Mammary epithelial cell (primary cell): ENCODE measurements at places on chromosomes 5 and 9. TPM values are rescaled to one million over a fixed set of nuclear protein-coding genes. Genes with fewer than 3 reads are reported as not detected.

DNA sequence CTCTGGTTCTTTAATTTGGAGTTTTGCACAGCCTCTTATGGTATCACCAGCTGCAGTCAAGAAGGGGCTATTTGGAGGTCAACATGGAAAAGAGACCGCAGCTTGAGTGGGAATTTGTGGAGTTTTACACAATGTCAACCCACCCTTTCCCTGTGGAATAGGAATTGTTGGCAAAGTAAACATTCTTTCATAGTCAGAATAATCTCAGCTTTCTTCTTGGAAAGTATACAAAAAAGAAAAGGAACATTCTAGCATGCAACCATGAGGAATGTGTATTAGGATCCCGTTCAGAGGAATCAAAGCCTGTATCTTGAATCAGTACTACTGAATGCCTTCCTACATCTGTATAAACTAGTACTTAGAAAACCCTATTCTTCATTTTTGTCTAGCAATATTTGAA lies 107.6 kb downstream of the LURAP1L start:
- DNase-seq, result no peak

DNA sequence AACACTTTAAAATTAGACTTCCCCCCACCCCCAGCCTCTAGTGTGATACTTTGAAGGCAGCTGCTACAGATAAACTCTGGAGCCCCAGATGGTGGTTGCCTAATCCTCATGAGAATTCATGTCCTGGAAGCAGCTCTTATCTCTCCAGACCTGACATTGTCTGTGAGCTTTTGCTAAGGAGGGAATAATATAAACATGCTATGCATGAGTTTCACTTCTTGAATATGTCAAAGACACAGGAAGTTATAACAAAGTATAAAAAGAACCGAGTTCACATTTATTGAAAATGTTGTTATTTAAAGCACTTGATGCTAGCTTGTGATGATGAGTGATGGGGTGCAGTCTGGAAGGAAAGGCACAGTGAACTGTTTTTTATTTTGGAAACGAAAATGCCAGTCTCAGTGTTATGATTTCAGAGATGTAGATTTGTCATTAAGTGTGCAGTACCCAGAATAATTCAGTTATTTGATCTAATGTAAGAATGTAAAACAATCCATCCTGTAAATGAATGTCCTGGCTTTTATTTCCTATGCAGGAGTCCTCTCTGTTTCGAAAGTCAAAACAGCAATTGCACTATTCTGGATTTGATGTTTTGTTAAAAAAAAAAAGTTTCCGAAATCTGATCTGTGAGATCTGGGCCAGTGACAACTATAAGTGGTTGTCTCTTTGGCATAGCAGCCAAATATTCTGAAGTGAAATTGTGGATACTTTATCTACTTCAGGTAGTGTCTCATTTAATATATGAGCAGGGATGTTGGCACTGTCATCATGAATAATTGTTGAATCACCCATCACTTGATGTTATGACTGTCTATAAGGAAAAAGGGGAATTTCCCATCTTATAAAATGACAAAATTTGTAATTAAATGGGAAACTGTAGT lies 77.0 kb downstream of the ZCCHC7 start:
- peak; percentile 87 for DNase-seq

DNA sequence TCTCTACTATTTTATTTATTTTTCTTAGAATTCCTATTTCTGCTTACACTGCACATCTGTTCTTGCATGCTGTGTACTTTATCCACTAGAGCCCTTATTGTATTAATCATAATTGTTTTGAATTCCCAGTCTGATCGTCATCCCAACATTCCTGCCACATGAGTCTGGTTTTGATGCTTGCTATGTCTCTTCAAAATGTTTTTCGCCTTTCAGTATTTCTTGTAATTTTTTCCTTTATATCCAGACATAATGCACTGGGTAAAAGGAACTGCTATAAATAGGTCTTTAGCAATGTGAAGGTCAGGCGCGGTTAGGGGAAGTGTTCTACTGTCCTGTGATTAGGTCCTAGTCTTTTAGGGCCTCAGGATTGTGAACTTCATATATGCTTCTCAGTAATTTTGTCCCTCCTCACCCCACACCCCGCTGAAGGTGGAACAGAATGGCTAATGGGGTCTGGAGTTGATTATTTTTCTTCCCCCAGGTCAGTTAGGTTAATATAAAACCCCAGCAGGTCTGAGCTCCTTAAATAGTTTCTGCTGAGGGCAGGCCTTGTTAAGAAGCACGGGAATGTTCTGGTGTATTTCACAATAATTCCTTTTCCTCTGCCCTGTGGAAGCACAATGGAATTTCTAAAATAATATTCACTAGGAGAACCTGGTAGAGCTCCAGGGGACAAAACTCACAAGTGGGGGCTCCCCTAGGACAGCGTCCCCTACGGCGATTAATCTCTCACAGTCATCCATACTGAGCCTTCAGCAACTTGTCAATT lies 146.6 kb upstream of the TUT7 start:
- peak; percentile 69 for DNase-seq

Gene CCDC171
- 0.49 TPM for polyA plus RNA-seq

DNA sequence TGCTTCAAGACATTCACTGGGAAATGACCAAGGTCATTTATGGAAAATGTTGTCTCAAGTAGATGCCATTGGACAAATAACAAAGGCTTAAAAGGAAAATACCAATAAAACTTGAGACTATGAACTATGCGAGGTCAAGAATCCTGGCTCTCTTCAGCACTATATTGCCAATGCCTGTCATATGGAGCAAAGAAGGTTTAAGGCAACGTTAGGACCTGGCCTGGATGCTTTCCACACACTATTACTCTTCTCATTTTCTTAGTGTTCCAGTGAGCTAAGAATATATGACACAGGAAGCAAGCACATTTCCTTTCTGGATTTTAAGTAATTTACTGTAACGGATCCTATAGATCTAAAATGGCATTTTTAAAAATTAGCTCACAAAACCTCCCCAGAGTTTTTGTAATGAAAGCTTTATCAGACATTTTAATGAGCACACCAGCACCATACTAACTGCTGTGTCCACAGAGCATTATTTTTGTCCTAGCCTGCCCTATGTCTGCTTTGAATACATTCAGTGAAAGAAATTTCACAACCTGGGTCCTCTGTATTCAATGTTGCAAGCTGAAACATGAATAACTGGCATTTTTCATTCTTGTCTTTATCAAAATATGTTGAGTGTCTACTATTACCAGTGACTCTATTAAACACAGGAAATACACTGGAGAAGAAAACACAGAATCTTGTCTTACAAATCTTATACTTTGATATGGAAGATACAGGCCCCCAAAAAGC lies 315.6 kb downstream of the CETN3 start:
- DNase-seq, result peak; percentile 60

DNA sequence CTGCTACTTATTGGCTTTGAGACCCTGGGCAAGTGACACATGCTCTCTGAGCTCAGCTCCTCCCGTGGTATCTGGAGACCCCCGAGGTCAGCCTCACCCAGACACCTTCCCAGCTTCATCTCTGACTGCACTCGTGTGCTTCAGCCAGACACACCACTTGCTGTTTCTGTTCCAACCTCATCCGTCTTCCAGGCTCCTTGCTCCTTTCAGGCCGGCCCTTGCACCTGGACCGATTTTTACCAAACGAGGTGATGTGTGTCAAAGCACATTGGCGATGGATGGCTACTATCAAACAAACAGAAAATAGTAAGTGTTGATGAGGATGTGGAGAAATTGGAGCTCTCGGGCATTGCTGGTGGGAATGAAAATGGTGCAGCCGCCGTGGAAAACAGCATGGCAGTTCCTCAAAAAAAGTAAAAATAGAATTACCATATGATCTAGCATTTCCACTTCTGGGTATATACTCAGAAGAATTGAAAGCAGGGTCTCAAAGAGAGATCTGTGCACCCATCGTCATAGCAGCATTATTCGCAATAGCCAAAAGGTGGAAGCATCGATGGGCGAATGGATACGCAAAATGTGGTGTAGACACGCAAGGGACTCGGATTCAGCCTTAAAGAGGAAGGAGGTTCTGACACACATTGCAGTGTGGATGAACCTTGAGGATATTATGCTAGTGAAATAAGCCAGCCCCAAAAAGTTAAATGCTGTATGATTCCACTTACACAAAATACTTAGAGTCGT lies 96.1 kb upstream of the IER5L start:
- no peak for DNase-seq

DNA sequence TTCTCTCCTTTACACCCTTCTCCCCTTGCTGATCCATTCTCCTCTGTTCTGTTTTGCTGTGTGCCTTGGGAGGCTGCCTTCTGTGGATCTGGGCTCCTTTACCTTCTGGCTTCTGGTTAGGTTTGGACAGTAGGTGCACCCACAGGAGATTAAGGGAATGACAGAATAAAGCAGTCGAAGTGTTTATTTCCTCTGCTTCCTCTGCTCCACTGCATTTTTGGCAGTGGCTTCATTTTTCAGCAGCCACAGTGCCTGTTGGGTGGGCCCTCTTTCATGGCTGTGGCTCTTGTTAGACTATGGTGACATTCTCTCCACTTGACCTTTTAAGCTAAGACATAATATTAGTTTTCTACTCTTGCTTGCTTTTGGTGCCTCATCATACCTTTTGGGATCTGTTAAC lies 144.1 kb downstream of the CCDC171 start:
- no peak for DNase-seq

DNA sequence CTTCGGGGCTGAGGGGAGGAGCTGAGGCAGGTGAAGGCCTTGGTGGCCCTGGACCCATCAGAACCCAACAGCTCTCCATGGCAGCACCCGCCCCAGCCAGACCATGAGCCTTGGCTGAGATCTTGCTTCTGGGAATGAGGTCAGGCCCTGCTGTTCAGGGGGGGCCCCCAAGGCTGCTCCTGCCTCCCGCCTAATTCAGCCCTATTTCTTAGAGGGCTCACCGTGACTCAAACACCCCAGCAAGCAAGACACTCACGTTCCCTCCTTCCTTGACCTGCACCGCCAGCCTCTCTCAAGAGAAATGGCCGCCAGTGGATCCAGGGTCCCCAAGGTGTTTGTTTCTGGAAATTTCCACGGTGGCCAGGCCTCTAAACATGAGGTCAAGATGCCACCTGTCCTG lies 61.4 kb upstream of the PPP1R26 start:
- DNase-seq, result no peak

Gene FIBCD1
- polyA plus RNA-seq, result 1.8 TPM

DNA sequence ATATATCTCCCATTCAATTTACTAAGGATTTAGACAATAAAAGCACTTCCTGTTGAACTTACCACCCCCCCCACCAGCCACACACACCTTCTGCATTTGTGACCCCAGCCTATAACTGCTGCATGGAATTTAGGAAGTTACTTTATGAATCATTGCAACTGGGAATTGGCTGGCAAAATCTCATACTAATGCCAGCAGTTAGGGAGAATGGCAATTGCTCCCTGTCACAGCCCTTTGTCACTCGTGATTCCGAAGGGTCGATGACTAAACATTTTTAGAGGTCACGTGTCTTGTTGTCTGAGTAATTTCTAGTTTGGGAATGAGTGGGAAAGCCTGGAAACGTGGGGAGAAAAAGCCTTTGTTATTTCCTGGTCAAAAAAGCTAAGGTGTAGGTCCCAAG lies 46.6 kb upstream of the PCA3 start:
- no peak for DNase-seq

- peak; percentile 16 for DNase-seq
Observed at GRCh38 chr5:72511366-72511765, 4.2 kb upstream of the ZNF366 start.
